ENCODE measurements at places on chromosomes 16 and 17.
A peak's percentile ranks its signal among the peaks of the same experiment; 100 is the strongest.

- peak; percentile 48 for DNase-seq
Observed at GRCh38 chr17:39667945-39668924, at the start of gene PNMT. TSS of gene PNMT (plus strand) at chr17:39668453. CDS start at chr17:39668476, 23 bp downstream.

DNA sequence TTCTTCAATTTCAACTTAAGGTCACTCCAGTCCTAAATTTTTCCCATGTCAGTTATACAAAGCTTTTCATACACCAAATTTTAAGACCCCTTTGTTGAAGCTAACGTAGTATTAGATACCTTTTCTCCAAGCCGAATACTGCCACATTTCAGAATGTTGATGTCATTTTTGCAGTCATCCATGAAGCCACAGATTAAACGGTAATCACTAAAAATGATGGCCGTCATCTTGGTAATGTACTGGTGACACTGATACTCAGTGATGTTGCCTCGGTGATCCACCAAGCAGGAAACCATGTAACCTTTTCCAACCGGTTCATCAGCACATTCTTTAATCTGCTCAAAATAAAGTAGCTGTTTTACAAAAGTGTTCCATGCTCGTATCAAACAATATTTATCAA is 82.1 kb upstream of the CLEC18B start:
- no peak for DNase-seq

GRCh38 chr17:50934161-50934560 is 68.0 kb upstream of the TOB1 start:
- DNase-seq, result no peak

GRCh38 chr17:60161598-60162330 is 12.0 kb downstream of the CA4 start:
- DNase-seq, result no peak

- no peak for DNase-seq
Observed at GRCh38 chr17:32699247-32699646, 177.7 kb downstream of the MYO1D start.

DNA sequence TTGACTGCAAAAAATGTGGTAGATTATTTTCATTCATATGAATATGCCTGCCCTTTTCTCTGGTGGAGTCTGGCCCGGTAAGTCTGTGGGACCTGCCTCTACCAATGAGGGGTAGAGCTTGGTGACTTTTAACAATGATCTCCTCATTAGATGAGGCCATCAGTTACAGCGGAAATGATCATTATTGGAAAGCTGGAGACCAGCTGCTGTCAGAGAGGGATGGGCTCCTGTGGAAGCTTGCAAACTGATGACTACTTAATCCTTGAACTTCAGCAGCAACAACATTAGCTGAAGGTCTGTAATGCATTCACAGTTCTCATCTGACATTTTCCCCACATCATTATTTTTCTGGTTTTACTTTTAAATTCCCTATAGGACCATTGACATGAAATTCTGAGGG is 194.1 kb downstream of the CDH13 start:
- no peak for DNase-seq
